Activated effector memory CD4-positive, alpha-beta T cell treated with anti-CD3 and anti-CD28 coated beads, Interleukin-2, amount 50 U/mL, for 16 hours (primary cell): ENCODE measurements at places on chromosomes 13 and 19.

DNA sequence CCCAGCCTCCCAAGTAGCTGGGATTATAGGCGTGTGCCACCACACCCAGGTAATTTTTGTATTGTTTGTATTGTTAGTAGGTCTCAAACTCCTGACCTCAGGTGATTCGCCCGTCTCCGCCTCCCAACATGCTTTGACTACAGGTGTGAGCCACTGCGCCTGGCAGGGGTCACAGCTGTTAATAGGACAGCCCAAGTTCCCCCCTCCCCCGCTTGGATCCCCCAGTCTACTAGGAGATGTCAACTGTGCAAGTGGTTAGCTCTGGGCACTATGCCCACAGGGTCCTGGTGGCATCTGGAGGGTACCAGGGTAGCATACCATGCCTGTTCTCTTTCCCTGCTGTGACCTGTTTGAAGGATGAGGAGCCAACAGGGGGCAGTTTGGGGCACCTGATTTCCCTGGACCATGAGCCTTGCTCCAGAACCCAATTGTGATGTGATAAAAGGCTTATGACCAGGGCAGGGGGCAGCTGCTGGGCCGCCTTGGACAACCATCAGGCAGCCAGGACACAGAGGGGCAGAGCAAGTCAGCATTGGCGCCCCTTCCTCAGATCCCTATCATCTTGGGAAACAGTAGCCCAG, at the start of gene TSPAN16:
TSS of gene TSPAN16 (plus strand) at position 496 of the 581 bp plus-strand sequence. CDS start 138 bp downstream, outside the sequence.
- DNase-seq, result no peak

GRCh38 chr13:50428183-50428877, 413.1 kb downstream of the KCNRG start:
- DNase-seq, result no peak

- DNase-seq, result no peak
Observed at GRCh38 chr19:19911150-19911549, 10.4 kb downstream of the ZNF93 start.

GRCh38 chr19:6662702-6663101, 7.3 kb downstream of the TNFSF14 start:
- DNase-seq, result no peak

GRCh38 chr13:36858290-36858689, 39.3 kb downstream of the RFXAP start:
- no peak for DNase-seq

- DNase-seq, result no peak
Observed at GRCh38 chr19:39145180-39145953, 19.8 kb downstream of the PAK4 start.

DNA sequence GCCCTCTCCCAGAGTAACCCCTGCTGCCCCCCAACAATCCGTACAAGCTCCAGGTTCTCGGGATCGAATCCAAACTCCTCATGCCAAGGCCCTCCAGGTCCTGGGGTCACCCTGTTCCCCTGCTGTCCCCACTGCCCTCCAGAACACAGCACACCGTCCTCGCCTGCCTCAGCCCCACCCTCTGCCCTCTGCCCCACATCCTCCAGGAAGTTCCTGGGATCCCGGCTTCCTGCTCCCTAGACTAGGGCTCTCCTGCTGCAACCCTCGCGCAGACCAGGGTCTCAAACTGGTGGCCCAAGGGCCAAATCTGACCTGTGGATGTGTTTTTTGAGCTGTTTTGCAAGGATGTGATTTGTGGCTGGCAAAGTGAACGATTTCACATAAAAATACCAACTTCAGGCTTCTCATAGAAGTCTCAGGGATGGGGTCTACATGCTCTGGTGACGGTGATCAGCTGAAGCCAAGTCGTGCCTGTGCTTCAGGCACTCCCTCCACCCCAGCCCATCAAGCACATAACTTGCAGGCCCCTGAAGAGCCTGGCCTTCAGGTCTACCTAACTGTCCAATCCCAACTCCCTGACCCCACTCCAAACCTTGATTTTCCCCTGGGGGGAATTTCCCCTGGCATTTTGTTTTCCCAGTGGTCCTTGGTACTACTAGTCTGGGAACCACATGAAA, 1.8 kb downstream of the RABAC1 start:
- no peak for DNase-seq

DNA sequence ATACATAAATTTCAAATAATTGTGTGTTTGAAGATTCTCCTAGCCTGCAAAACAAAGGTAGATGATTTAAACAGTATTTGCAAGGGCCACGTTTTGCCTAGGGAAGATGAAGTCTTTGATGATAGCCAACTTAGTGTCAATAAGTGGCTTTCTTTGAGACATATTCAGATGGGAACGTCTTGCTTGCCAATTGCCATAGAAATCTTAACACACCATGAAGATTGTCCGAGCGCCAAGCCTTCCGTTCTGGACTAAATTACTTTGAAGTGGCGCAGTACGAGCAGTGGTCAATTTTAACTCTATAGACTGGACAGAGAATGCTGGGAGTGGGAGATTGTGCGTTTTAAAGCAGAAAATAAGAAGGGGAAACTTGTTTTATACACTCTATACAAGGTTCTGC, 9.9 kb downstream of the ZIC5 start:
- DNase-seq, result no peak

- DNase-seq, result no peak
Observed at GRCh38 chr19:32287086-32287485, 58.3 kb upstream of the ZNF507 start.

DNA sequence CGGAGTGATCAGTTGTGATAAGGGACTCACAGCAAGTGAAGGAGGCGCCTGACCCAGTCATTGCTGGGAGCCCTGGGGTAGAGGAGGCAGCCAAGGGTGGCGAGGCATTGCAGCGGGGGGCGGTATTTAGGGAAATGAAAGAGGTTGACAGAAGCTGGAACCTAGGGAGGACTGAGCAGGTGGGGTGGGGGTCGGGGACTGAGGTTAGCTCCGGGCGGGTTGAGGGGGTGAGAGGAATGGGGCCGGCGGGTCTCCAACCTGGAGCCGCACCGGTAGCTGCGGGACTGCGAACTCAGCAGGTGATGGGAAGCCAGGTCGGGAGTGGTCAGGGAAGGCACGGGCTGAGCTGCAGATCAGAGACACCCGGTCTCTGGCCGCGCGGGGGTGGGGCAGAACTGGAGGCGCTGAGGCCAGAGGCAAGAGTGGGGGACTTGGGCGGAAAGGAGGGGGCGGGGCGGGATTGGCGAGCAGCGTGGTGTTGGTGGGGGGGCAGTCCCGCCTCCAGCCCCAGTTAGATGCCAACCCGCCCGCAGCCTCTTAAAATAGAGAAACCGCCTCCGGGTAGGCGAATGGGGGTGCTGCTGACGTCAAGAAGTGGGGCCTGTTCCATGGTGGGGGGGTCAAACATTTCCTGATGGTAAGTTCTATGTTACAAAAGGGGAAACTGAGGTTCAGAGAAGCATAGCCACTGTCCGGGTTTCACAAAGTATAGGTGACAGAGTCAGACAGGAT, 1.5 kb downstream of the MAST3 start:
- DNase-seq, result peak; percentile 75

DNA sequence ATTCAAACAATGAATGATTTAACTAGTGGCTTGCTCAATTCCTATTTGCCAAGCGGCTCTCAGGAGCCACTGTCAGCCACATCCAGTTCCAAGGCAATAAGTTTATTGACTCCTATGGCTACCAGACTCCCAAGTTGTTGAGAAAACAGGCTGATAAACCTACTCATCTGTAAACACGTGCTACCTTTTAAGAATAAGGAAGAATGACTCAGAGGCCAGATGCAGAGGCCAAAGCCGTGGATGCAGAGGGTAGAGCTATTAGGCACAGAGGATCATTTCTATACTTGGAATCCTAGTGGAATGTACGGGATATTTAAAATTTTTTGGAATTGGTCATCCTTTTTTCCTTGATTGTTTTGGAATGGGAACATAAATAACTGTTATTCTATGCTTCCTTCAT, 1921.1 kb downstream of the OLFM4 start:
- DNase-seq, result no peak

DNA sequence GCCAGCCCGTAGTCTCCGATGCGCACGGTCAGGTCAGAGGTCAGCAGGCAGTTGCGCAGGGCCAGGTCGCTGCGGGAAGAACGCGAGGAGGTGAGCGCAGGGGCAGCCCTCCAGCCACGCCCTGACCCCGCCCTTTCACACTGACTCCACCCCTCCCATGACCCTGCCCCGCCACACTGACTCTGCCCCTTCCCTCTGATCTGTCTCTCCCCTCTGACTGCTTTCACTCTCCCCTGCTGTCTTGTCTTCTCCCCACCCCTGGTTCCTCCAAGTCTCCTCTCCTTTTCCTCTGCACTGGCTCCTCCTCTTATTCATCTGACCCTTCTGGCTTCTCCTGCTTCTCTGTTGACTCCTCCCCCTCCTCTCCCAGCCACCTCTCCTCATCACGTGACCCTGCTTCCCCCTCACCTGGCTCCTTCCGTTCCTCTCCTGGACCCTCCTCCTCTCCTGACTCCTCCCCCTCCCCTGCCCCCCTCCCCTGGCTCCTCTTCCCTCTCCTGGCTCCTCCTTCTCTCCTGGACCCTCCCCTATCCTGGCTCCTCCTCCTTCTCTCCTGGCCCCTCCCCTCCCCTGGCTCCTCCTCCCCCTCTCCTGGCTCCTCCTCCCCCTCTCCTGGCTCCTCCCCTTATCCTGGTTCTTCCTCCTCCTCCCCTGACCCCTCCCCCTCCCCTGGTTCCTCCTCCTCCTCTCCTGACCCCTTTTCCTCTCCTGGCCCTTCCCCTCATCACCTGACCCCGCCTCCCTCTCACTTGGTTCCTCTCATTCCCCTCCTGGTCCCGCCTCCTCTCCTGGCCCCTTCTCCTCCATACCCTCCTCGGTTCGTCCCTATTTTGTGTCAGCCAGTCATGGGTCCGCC, 9.9 kb downstream of the LMTK3 start:
- DNase-seq, result peak; percentile 83

DNA sequence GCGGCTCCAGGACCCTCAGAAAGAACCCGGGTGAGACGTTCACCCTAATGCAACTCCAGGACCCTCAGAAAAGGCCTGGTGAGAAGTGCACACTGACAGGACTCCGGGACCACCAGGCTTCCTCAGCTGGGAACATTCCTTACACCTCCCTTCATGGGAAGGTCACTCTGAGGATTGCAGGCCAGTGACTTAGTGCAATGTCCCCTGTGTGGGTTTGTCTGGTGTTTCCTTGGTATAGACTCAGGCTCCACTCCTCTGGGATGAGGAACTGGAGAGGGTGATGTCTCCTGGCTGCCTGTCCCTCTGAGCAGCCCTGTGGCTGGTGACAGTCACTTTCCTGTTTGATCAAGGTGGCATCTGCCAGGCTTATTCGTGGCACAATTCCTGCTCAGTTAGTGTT, 49.7 kb downstream of the TEX29 start:
- no peak for DNase-seq

DNA sequence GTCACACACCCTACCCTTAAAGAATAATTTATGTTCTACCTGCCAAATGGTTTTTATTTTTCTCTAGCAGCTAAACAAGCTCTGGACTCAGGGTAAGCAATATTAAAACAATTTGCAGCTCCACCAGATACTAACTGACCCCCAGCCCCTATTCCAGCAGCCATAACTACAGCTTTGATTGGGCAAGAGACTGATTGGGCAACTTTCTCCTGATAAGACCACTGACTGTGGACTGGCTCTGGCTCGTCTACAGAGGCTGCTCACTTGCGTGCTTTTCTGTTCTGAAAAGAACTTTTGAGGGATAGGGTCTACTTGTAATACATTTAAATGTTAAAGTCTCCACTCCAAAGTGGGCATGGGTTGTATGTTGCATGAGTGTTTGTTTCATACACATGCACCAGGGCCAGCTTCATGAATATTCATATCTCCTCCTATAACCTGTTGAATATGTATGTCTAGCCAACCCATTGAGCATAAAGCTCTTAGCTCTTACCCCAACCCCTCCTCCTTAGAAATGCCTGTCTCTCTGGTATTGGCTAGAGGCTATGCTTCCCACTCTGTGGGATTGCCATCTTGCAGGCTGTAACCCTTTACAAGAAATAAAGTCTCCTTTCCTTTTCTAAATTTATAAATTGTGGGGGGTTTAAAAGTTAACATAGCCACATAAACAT, 19.9 kb downstream of the OR7A5 start:
- DNase-seq, result no peak

DNA sequence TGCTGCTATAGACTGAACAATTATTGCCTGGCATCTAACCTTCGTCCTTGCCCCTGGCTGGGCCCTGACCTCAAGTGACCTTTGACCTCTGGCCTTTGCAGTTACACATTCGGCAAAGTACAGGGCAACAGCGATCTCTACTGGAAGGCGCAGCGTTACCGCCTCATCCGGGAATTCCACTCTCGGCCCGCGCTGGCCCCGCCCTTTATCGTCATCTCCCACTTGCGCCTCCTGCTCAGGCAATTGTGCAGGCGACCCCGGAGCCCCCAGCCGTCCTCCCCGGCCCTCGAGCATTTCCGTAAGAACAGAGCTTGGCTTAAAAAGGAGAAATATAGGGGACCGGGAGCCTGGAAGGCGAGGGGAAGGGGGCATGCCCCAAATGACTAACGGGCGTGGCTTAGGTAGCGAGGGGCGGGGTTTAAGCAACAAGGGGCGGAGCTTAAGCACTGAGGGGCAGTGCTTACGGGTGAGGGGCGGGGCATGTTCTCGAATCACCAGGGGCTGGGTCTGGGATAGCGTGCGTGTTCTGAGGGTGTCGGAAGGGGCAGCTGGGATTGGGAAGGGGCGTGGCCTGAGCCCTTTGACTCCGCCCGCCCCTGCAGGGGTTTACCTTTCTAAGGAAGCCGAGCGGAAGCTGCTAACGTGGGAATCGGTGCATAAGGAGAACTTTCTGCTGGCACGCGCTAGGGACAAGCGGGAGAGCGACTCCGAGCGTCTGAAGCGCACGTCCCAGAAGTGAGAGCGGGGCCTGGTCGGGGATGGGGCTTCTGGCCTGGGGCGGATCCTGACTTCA, 52.7 kb downstream of the TRPM4 start:
- peak; percentile 73 for DNase-seq
